ENCODE measurements at places on chromosomes 6 and 20.

GRCh38 chr6:152316024-152316423 lies 321.1 kb downstream of the SYNE1 start:
- no peak for DNase-seq

- no peak for DNase-seq
Observed at GRCh38 chr20:41540459-41540858, 77.7 kb downstream of the CHD6 start.

DNA sequence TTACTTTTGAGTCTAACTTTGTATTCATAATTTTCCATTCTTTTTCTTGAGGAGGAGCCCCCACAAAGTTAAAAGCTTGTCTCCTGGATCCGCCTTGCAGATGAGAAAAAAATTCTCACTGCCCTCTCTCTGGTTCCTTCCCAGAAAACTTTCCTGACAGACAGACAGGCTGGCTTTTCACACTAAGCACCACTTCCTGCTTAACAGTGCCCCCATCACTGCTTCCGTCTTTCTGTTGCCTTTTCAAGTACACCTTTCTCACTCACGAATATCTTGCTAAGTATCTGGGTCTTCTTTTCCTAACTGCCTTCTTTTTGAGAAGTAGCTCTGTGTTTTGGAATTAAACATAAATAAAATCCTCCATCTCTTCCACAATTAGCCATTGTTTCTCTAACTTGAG lies 19.8 kb upstream of the LMBRD1 start:
- DNase-seq, result no peak

- no peak for DNase-seq
Observed at GRCh38 chr6:127484212-127484863, 25.1 kb upstream of the KIAA0408 start.

DNA sequence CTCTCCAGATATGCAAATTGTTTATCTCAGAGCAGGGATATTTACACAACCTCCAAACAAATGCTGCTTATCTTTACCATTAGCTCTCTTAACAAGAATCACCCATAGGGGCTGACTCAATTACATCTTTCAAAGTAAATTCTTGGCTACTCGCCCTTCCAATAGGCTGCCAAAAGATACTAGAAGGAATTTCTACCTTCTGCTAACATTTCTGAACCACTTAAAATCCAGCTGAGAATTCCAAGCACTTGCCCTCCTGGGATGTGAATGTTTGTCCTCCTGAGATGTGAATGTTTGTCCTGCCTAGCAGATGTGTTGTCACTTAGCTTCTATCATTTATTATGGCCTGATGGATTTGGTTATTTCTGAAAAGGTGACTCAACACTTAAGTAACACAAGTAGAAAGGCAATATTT lies 388.0 kb downstream of the GJA1 start:
- no peak for DNase-seq

- DNase-seq, result no peak
Observed at GRCh38 chr6:56911847-56912246, 43.1 kb upstream of the BEND6 start.

- no peak for DNase-seq
Observed at GRCh38 chr6:137188855-137189254, 15.4 kb upstream of the IL22RA2 start.

DNA sequence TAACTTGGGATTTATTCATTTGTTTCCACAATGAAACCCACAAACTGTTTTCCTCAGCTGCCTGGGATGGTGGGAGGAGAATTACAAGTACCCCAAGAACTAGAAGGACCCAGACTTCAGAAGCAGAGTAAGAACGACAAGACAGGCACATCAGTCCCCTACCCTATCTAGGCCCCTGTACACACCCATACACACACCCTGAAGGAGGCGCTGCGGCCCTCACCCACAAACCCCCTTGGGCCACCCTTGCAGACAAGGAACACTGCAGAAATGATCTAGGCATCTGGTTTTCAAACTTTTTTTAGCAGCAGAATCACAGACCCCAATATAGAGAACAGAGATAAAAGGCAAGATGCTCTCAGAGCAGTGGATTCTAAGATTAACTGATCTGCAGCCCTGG lies 55.0 kb downstream of the TRERF1 start:
- no peak for DNase-seq

DNA sequence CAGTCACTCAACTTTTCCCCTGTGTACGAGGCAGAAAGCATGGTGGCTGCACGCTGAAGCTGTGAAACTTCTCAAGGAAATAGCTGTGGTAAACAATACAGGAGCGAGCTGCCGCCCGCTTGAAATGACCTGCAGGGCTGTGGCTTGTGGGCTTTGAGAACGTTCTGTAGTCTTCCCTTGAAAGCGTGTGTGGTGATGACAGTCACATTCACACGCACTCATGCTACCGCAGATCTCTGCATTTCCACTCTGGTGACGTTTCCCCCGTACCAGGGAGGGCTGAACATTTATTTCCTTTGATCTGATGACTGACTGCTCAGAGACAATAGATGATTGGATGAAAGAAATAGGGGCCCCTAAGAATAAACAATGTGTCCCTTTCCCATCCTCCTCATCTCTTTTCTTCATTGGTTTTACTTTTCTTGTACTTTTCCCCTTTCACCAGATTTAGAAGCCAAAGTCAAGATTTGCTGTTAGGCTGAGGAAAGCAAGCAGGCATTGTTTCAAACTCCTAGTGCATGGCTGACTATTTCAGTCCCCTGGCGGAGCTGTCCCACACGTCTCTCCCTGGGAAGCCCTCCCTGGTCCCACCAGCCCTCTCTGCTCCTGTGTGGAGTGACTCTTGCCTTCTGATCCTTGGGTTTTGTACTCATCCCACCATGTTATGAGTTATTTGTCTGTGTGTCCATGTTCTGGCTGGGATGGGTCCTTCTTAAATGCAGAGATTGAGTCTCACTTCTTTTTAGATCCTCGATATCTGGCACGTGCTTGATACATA lies 3.9 kb downstream of the SYTL3 start:
- no peak for DNase-seq

DNA sequence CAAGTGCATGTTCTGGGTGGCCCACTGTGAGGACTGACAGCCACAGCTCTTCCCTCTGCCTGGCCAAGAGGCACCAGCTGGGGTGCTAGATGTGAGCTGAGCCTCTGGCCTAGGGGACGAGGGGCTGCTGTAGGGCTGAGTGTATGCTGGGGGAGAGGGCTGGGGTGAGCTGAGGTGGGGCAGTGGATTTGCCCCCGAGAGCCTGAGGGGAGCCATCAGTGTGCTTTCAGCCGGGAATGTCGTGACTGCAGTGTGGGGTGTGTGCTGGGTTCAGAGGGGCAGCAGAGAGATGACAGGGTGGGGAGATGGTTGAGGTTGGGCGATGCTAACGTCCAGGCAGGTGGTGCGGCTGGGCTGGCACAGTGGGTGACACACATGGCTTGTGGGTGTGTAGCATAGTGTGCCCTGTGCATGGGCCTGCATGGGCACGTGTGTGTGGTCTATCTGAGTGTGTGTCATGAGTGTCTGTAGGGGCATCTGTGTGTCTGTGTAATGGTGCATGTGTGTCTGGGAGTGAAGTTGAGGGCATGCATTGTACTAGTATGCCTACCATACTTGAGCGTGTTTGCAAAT lies 46.0 kb upstream of the BLCAP start:
- DNase-seq, result no peak

- no peak for DNase-seq
Observed at GRCh38 chr6:48994811-48995210, 468.2 kb downstream of the MMUT start.

DNA sequence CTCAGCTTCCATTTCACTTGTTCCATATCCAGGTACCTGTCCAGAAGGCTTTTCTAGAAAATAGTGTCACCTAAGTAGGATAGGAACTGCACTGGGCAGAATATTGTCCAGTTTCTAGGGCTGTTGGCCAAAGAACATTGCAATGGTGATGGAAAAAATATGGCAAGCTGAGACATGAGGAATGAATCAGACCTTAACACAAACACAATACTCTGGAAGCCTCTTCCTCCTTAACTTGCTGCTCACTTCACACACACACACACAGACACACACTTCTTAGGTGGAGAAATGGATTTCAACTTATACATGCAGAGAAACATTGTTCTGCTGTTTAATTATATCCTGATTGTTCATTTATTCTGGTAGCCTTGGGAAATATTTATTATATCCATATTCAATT lies 203.0 kb upstream of the RGS17 start:
- DNase-seq, result no peak

DNA sequence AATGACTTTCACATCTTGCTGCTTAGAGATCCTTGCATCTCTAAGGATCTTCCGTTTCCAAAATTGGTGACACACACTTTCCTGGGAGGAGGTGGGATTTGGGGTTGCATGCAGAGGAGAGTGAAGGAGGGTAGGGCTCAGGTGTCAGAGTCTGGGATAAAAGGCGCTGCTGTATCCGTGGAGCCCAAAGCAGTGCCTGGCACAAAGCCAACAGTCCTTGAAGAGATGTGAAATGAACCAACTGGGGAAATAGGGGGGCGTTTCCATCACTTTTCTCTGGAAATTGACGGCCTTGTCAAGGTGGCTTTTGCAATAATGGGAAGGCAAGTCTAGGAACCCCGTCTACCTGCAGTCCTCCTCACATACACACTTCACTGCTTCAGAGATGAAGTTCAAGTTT lies 59.5 kb upstream of the NELFCD start:
- DNase-seq, result no peak

GRCh38 chr6:49606721-49607390 lies 29.8 kb downstream of the RHAG start:
- DNase-seq, result peak; percentile 8

GRCh38 chr20:21900431-21900830 lies 195.0 kb downstream of the PAX1 start:
- DNase-seq, result no peak

DNA sequence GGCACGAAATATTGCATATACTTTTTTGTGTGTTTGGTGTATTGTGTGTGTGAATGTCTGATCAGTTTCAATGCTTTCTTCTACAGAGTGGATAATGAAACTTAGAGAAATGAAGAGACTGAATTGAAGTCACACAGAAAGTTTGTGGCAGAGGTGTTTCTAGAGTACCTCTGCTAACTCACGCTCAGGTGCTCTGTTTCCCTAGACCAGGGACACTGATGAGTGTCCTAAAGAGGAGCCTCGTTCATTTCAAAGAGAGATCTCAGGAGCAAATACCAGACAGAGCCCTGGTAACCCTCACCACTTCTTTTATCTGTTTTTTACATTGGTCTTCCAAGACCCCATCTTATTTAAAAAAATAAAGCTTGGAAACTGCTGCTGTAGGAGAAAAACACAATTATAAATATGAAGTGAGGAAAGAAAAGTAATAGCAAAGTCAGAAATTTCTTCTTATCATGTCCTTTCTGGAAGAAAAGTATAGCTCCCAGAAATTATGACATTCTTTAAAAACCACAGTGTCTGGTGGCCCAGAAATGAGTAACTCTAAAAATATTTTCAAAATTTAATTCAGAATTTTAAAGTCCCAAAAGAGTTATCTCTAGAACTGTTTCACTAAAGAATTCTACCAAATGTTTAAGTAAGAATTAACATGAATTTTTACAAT lies 720.6 kb downstream of the RFPL4B start:
- DNase-seq, result no peak

DNA sequence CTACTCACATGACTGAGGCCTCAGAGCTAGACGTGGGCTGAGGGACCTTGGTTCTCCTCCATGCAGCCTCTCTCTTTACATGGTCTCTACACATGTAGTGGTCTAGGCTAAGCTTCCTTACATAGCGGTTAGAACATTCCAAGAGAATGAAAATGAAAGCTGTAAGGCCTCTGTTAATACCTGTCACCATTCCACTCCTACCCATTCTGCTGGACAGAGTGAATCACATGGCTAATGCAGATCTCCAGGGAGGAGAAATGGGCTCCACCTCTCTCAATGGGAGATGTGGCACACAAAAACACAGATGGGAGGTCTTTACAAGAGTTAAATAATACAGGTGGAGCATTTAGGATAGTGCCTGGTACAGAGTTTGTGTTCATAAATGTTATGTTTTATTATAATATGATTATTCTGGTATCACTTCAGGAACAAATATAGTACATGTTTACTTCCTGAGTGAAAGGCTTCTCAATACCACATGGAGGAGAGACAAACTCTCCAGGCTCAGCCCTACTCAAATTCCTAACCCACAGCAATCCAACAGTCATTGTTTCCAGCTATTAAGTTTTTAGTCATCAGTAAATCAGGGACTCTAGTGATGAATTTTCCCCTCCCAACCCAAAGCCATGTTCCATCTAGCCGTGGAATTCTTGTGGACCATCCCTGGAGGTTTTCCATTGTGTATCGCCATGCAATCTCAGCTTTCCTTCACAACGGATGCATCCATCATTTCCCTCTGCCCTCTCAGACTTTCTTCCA lies 57.9 kb downstream of the ISM1 start:
- DNase-seq, result no peak

- DNase-seq, result no peak
Observed at GRCh38 chr6:36755435-36756348, 58.1 kb downstream of the RAB44 start.

DNA sequence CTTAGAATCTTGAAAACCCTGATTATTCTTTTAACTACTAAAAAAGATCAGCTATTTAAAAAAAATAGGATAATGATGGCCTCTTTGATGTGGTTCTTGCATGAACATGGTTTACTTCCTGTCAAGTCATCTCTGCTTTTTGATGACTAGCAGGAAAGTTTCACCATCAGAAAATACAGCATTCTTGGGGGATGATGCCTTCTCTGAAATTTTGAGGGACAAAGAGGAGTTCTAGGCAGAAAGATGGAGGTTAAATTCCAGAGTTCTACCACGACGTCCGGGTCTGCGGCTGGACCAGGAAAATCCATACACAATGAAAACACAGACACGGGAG lies 130.4 kb downstream of the OLIG3 start:
- DNase-seq, result no peak

GRCh38 chr6:125844989-125845388 lies 54.2 kb downstream of the NCOA7 start:
- DNase-seq, result no peak

DNA sequence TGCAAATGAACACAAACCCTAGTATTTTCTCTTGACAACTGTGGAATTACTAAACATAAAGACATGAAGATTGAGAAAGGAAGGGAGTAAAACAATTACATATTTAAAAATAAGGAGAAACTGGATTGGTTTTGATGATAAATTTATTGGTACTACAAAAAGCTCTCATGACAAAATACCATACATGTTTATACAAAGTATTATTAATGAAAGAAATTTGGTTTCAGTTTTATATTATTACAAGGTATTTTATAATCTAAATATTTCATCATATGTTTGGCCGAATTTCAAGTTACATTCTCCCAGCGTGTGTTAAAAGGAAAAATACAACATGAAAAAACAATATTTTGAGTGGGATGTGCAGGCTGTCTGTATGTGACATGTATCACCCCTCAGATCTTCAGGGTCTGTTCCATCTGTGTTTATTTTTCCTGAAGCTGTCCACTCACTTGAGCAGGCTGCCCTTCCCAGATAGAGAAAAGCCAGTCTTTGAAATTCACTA lies 568.4 kb downstream of the NKAIN2 start:
- no peak for DNase-seq

GRCh38 chr6:93272211-93272610 lies 147.1 kb downstream of the EPHA7 start:
- DNase-seq, result no peak
